Activated T-helper 1 cell treated with anti-CD3 and anti-CD28 coated beads, Interleukin-2, amount 50 U/mL, for 16 hours (primary cell): ENCODE measurements at places on chromosomes 1 and 21.

GRCh38 chr1:9539165-9539828 is at the start of gene SLC25A33:
SLC25A33 (plus strand) TSS chr1:9539465; CDS start chr1:9539692, 227 bp downstream.
- peak; percentile 92 for DNase-seq

- DNase-seq, result no peak
These were observed 13.6 kb downstream of the LRRC42 start for GRCh38 chr1:53959664-53960250.

DNA sequence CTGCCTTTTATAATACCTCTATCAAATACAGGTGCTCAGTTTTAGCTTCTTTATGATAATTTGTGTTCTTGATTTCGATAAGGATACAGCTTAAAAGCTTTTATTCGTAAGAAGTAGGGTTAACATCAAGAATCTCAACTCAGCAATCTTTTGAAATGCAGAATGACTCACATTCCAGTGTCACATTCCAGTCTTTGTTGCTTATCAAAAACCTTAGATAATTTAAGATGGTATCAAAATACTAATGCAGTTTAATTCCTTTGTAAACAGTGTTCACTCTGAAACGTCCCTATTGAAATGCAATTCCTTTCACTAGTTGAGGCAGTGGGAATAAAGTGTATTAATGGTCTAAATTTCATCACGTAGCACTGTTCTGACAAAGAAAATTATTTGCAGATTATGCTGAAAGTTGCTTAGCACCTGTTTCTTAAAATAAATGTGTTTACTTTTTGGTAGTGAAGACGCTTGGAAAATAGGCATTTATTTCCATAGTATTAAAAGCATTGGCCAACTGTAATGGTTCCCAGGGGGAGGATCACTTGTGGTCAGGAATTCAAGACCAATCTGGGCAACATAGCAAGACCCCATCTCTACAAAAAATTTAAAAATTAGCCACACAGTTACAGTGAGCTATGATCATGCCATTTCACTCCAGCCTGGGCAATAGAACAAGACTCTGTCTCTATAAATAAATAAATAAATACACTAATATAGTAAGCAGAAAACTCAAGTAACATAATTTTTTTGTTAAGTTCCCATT is 10.1 kb upstream of the CNN3 start:
- no peak for DNase-seq

- no peak for DNase-seq
These were observed 214.2 kb downstream of the SLC44A5 start for GRCh38 chr1:75396745-75397144.

DNA sequence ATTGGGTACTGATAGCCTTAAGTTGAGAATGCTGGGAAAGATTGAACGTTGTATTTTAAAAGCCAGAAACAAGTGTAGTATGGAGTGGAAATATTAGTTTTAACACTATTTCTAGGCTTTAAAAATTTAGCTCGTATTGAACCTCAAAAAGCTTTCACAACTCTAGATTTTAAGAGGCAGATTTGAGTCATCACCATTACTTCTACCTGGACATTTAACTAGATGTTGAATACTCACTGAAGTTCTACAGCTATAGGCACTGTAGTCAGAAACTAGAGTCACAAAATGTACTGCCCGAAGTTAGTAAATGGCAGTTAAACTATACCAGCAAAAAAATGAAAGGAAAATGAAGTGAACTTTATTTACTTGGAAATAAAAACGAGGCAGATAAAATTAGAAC is 96.5 kb downstream of the NEK7 start:
- DNase-seq, result no peak

DNA sequence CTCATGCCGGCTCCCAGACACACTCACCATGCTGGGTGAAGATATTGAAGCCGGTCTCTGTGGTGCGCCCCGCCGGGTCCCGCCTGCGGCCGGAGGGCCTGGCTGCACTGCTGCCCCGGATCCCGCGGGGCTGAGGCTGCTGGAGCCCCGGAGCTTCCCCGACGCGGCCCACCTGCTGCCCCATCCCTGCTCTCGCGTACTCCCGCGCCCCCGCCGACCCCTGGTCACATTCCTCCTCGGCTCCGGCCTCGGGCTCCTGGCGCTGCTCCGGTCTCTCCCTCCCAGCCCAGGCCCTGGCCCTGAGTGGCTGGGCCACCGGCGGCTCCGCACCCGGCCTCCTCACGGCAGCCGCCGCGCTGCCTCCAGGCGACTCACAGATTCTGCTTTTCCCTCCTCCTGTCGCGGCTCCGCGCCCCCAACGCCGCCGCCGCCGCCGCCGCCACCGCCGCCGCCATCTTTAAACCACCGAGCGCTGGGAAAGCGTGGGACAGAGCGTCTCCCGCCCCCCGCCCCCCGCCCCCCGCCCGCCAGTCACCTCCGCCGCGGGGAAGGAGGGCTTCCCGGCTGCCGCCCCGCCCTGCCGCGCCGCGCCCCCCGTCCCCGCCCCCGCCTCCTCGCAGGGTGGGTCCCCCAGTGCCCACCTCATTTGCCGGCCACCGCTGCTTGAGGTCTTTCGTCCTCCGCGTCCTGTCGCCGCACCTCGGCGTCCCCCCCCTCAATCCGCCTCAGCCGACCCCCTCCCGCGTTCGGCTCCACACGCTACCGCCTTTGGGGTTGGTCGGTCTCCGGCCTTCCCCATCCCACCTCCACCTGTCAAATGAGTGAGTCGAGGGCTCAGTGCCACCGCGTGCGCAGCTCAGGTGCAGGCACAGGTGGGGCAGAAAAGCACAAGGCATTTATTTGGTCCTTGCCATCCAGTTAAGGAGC is at the start of gene ABL2:
ABL2 (minus strand) TSS at position 464 of the 927 bp plus-strand sequence; CDS start at position 184, 280 bp downstream.
- DNase-seq, result peak; percentile 35

DNA sequence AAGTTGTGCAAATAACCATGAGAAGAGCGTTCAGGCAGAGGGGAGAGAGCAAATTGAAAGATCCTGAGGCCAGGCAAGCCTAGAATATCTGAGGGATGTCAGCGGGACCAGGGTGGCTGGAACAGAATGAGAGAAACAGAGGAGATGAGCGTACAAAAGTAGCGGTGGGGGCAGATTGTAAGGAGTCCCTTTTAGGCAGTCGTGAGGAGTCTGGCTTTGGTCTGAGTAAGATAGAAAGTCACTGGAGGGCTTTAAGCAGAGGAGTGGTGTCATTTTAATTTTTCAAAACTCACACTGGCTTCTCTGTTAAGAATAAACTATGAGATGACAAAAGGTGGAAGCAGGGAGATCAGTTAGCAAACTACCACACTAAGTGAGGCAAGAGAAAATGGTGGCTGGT is 24.2 kb downstream of the ATP5PF start:
- DNase-seq, result no peak

- no peak for DNase-seq
These were observed 123.8 kb upstream of the TMEM51 start for GRCh38 chr1:15029786-15030185.

DNA sequence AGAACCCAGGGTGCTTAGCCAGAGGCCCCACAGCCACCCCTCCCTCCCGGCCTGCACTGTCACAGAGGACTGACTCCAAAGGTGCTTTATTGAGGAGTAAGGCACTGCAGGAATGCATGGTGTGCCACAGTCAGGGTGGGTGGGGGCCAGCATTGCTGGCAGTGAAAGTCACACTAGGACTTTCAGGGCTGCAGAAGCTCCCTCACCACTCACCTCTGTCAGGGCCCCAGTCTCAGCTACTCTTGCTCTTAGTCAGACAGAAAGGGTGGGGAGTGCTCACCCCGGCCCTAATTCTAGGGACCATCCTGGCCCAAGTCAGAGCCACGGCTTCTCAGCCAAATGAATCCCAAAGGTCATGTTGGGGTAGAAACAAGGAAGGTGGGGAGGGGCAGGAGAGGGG is 19.4 kb downstream of the KNCN start:
- DNase-seq, result no peak

DNA sequence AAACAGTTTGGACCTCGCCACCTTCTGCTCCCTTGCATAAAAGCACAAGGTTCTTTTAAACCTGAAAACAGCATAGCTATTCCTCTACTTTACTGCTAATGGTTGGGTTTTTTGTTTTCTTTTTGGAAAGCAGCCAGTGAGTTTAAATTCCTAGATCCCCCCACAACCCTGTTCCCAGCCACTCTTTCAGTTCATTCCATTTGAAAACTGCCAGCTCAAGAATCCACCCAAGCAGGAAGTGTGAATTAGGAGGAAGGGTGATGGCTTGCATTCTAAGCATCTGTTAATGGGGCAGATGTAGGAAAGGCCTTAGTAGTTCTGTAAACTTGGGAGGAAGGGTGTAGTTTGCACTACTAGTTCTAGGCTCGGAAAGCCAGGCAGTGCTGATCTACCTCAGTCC is 172.9 kb upstream of the HOOK1 start:
- DNase-seq, result no peak

DNA sequence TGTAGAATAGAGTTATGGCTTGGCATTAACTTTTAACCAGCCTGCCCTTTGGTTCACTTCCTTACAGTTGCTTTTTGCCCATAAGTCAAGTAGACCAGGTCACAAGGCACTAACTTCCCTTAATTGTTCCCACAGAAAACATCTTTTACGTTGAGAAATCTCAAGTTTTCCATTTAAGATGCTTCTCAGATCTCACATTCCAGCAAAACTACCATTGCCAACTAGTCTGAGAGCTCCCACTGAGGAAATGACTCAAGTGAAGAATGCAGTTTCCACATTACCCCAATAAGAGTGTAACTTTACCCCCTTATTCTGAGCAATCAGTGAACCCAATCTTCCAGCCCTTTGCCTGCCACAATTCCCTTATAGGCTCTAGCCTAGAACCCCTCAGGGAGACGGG is 502.2 kb upstream of the OLFM3 start:
- no peak for DNase-seq

DNA sequence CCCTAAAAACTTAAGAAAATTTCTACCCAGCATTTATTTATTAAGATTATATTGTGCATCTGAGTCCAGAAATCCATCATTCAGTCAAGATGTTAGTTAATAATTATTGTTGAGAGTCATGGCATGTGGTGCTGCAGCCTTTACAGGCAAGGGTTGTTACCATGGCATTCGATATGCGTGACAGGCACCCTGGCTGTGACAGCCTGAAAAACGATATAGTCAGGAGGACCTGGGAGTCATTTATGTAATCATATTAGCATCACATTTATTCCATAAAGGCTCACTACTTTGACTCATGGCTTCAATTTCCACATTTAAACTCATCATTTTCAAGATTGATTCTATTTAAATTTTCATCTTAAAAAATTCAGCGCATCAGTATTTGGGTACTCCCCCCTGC is 68.0 kb downstream of the CACHD1 start:
- DNase-seq, result no peak

DNA sequence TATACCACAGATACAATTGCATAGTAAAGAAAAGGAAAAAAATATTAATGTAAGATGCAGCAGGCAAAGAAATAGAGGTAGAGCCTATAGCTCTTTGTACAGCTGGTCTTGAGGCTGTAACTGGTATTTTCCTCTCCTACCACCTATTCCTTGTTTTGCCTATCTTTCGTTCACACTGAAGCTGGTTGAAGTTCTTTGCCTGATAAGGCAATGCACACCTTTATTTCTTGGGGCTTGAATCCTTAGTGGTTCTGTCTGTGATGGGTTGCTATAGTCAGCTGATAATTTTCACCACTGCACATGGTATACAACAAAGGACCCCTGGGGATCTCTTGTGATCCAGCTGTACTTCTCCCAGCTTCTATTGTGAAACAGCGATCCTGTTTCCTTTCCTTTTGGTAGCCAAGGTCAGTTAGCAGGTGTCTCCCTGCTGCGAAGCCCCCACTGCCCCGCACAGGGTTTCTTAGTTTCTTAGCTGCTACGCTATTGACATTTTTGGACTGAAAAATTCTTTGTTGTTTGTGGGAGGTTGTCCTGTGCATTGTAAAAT is 9.9 kb upstream of the TSNAX start:
- DNase-seq, result no peak

- no peak for DNase-seq
These were observed 3.4 kb downstream of the CTSK start for GRCh38 chr1:150804671-150805070.

DNA sequence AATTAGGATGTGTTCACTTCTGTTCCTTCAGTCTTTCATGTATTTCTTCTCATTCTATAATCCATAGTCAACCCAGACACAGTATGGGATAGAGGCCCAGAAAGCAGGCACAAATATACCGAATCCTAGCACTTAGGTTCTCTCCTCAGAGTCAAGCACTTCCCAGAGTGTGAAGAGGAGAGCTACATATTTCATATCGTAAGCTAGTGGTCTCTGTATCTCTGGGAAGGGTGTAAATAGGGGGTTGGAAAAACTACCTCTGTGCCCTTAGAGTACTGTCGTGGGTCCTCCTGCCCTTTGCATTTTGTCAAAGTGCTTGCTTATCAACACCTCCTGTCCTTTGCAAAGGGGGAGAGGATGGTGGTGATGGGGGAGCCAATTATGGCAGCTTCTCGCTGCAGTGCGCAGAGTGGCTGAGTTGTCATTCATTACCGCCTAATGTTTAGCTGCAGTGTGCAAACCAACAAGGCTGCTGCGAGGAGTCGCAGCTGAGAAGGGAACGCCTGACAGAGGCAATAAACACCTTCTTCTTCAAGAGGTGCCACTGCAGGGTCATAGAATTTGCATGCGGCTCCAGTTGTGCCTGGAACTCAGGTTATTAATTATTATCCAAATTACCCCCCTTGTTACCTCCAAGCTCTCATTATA is 182.7 kb downstream of the NUF2 start:
- DNase-seq, result no peak

- no peak for DNase-seq
These were observed 3.2 kb downstream of the TEX50 start for GRCh38 chr1:173638043-173639021.

- no peak for DNase-seq
These were observed 346.7 kb downstream of the USP25 start for GRCh38 chr21:16076465-16076864.

DNA sequence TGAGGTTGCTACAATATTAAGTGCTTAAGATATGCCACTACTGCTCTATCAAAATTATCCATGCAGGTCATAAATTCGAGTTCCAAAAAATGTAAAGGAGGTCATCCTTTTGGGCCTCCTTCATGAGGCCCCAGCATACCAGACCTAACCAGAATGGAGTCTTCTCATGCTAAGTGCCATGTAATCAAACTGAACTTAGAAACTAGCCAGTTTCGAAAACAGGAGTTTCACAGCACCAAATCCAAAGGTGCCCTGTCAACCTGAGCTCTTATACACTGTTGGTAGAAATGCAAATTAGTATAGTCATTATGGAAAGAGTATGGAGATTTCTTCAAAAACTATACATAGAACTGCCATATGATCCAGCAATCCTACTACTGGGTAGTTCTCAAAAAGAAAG is 320.5 kb downstream of the ST6GALNAC3 start:
- DNase-seq, result no peak

GRCh38 chr1:92957030-92957734 is 4.1 kb downstream of the DIPK1A start:
- DNase-seq, result no peak

DNA sequence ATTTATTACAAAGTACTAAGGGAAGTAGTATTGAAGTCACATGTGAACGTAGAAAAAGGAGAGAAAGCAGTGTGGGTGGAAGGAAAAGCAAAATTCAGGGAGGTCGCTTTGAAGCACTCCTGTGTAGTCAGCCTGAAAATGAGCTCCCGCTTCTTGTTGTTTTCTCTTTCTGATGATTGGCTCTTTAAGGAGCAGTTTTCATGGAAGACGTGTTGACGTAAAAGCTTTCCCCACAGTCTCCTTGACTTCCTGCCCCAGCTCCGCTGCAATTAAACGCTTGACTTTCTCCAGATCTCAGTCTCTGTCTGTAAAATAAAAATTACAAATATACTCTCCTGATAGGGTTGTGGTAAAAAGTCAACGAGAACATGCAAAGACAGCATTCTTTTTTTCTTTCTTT is 661.5 kb upstream of the ZP4 start:
- DNase-seq, result no peak
